ENCODE measurements at places on chromosomes 12 and 14. TPM values are rescaled to one million over a fixed set of nuclear protein-coding genes. Genes with fewer than 3 reads are reported as not detected.

DNA sequence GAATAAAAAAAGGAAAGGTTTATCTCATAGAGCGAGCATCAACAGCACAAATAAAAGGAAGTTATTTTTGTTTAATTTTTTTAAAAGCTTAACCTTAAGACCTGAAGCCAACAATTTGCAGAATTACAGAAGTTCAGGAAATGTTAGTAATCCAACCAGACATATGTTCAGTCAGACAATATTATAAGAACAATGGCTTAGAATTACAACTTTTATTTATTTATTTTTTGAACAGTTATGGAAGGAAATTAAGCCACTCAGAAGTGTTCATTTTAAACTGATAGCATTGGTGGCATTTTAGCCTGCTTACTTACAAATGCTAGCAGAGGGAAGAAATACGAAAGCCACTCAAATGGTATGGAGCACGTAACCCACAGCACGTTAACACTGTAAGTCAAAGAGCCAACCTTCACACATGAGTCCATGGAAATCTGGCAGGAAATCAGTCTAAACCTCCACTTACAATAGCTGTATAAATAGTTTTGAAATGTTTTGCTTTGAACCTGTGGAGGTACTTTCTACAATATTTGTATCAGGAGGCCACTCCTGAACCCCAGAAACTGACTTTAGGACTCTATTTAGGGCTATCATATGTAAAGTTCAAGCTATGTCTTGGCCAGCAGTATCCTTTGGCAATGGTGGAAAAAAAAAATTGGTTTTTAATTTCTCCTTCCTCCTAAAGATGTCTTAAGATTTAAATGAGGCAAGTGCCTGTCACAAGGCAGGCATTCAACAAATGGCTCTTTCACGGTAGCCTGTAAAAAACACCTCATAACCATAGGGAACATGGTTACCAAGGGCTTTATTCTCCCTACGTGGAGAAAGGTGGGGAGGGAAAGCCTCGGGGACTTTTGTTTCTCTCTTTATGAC, 102.3 kb downstream of the ITPR2 start:
- DNase-seq: no peak

RNF212B gene
- not detected for total RNA-seq

DNA sequence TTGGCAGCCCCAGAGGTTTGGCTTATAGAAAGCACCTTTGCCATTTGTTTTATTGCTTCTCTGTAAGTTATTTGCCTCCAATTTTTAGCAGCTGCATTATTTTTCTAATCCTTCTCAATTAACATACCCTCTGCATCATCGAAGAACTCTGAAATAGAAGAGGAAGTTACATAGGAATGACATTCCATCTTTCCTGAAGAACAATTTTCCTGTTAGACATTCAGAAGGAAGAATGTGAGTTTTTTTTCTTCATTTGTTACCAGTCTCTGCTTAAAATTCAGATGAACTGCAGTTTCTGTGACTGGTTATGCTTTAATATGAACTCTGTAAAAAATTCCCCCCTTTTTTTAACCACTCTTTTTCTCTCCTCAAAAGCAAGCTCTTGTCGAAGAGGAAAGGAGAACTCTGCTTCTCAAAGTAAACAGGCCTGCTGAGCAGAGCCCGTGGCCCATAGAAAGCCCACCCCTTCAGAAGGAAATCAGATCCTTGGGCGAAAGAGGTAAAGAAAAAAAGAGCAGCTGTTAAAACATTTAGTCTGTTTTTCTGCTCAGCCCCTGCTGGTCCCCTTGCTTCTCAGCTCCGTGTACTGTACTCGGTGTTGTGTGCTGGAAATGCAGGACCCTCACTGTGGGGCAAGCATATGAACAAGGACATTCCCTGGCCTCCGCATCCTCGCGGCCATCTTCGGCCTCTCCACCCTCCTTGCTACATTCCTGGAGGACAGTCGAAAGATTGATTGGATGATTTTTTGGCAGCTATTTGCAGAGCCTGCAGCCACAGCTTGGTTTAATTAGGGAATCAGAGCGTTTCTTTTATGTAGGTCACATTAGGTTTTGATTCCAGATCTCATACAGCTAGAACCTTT, 164.4 kb upstream of the LRIG3 start:
- DNase-seq: no peak

- DNase-seq: no peak
Observed at GRCh38 chr14:89654998-89655397, 238.0 kb upstream of the FOXN3 start.

DNA sequence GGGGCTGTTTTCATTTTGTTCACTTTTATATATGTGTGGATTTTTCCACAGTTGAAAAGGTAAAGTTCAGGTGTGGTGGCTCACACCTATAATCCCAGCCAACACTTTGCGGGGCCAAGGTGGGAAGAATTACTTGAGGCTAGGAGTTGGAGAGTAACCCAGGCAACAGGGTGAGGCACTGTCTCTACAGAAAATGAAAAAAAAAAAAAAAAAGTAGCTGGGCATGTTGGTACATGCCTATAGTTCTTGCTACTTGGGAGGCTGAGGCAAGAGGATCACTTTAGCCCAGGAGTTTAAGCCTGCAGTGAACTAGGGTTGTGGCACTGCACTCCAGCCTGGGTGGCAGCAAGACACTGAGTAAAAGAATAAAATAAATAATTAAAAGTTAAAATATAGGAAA, 326.5 kb downstream of the NAV3 start:
- no peak for DNase-seq

GRCh38 chr12:53365245-53365904, 14.6 kb upstream of the SP1 start:
- DNase-seq: no peak

GRCh38 chr12:77314378-77315052, 249.1 kb upstream of the E2F7 start:
- DNase-seq: no peak

- no peak for DNase-seq
Observed at GRCh38 chr12:13597166-13597565, 384.2 kb downstream of the GRIN2B start.

PRDM4 gene
- total RNA-seq: 24.8 TPM

DNA sequence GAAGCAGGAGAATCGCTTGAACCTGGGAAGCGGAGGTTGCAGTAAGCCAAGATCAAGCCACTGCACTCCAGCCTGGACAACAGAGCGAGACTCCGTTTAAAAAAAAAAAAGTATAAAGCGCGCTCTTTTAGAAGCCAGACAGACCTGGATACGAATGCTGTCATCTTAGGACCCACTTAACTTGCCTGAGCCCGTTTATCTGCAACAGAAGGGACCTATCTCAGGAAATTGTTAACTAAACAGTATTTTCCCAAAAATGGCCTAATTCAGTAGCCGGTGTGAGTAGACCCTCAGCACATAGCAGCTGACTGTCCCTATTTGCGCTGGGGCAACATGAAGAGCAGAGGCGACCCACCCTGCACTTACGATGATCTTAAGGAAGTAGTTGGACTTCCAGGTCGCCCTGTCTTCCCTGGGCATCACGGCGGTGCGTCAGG, 529 bp downstream of the RPLP0 start:
- no peak for DNase-seq

DNA sequence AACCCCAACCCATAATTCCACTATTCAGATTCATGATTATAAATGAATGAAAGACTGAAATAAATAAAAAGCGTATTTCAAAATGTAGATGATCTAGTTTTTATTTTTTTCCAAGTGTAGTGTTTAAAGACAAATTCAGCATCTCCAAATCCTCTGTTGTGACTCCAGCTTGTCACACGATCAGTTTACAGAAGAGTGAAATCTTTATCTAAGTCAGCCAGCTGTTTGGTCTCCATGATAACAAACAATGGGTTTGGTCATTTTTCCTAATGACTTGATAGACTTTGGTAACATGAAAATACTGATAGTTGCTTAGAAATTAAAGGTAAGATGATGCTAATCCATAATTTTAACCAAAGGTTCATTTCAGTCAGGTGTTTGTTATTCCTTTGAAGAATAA, 114.5 kb upstream of the RASSF8 start:
- DNase-seq: no peak

TC2N gene
- total RNA-seq: 48.9 TPM

SIX1 gene
- not detected for total RNA-seq

GRCh38 chr12:24649634-24650033, 299.3 kb downstream of the BCAT1 start:
- DNase-seq: no peak

DNA sequence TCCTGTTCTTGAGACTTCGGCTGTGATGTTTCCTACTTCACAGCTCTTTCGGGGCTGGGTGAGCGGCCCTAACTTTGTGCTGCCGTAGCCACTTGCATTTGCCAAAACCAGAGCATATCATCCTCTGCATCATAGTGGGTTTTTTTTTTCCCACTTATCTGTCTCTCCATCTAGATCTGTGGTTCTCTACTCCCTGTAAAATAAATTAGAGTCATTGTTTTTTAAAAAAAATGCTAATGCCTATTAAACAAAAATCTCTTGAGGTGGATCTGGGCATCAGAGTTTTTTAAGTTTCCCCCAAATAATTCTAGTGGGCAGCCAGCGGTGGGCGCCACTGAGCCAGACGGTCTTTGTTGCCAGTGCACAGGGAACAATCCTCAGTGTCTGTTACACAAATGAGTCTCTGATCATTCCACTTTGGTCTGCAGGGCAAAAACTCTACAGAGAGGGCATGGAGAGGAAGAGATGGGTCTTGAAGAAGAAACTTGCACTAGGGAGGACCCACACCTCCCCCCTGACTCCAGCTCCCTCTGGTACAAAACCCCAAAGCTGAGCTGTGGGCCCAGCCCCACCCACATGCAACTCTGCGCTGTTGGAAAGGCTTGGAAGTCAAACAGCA, 62.4 kb upstream of the BCL2L14 start:
- no peak for DNase-seq

DNA sequence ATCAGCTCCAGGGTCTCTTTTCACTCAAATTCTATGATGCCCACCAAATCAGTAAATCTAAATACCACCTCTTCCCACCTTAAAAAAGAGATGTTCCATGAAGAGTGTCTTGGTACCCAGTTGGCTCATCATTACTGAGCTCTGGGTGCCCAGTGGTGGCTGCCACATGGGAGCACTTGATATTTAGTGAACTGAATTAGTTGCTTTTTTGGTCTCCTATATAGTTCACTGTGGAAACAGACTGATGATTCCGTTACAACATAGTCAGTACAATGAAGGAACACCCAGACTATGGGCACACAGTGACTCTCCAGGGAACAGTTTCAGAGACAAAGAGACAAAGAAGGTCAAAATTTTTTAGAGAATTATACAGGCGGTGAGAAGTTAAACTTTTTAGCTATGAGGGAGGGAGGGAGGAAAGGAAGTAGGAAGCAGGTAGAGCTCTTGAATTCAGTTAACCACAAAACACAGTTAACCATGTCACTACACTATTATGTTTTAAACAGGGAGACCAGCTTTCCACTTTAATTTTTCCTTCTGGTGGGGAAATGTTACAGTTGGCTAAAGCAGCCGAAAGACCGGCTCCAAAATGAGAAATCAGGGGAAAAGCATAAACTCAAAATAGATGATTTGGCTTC, 14.6 kb upstream of the YY1 start:
- no peak for DNase-seq

PALS1 gene
- 28.6 TPM for total RNA-seq

SOAT2 gene
- not detected for total RNA-seq

- DNase-seq: no peak
Observed at GRCh38 chr12:95164656-95165055, 52.6 kb downstream of the FGD6 start.

TRPV4 gene
- 2.8 TPM for total RNA-seq

DNA sequence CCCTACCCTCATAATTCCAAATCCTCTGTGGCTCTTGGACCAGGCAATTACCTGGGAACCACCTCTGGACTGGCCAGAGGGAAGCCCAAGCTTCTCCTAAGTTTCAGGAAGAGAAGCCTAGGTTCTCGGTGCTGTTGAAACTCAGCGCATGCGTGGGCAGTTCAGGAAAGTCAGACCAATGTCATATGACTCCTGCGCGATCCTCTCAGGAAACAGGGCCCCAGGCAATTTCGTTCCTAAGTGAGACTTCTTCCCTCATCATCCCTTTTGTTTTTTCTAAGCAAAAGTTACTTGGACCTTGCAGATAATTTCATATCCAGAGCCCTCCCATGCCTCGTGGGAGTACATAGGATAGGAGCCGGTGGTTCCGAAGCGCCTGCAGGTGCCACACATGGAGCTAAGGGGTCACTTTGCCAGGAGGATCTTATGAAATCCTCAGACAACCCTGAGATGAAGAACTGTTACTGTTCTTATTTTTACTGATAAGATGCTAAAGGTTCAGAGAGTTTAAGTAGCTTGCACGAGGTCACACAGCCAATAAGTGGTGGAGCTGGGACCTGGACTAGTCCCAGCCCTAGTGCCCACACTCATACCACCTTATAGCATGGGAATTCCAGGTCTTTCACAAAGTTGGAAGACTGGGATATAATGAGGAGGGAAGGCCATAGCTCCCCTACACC, 168.2 kb downstream of the ZFP36L1 start:
- no peak for DNase-seq

- no peak for DNase-seq
Observed at GRCh38 chr12:114001511-114002340, 35.6 kb upstream of the RBM19 start.

DNA sequence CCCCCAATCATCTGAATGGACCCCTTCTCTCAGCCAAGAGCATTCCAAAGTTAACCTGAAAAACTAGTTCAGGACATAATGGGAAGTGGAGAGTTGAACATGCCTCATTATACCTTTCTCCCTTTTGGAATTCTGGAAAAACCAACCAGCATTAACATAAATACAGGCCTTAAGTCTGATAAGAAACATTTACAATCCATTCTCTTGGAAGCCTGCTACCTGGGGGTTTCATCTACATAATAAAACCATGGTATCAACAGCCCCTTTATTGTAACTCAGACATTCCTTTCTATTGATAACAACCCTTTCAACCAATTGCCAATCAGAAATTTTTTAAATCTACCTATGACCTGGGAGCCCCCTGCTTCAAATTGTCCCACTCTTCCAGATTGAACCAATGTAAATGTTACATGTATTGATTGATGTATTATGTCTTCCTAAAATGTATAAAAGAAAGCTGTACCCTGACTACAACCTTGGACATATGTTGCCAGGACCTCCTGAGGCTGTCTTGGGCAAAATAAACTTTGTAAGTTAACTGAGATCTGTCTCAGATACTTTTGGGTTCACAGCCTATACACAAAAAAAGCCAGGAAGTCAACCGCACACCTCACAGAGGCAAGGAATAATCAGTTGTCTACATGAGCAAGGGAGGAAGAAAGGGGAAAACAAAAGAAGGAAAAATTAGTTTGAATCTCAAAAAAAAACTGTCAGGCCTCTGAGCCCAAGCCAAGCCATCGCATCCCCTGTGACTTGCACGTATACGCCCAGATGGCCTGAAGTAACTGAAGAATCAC, 17.6 kb upstream of the SSTR1 start:
- DNase-seq: no peak

PTPRR gene
- 0.19 TPM for total RNA-seq

XPOT gene
- total RNA-seq: 44.3 TPM

- DNase-seq: no peak
Observed at GRCh38 chr12:89578499-89578898, 52.7 kb upstream of the POC1B start.

GRCh38 chr12:122946690-122947341, 19.4 kb downstream of the ABCB9 start:
- DNase-seq: peak; percentile 62

DNA sequence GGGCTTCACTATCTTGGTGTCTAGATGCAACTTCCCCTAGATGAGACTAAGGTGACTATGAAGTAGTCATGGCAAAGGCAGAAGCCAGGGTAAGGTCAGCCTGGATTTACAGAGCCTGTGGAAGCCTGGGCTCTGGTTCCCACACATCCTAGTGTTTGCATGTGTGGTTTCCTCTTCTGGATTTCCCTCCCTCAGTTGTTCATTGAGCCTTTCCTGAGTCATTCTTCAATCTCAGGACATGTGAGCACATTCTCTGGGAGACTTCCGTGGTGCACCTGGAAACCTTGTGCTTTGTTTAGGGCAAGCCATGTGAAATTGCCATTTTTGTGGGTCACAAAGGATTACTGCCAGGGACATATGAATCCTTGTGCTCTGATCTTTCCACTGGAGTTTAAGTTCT, 236.6 kb downstream of the C12orf75 start:
- DNase-seq: no peak

All from esophagus squamous epithelium (tissue), 5 donors.